Erythroblast (primary cell): ENCODE measurements at places on chromosomes 5 and 9.

- no peak for DNase-seq
These were observed 46.6 kb downstream of the OSMR start for GRCh38 chr5:38892363-38892762.

GRCh38 chr9:18299449-18299848 is 174.5 kb upstream of the ADAMTSL1 start:
- no peak for DNase-seq

DNA sequence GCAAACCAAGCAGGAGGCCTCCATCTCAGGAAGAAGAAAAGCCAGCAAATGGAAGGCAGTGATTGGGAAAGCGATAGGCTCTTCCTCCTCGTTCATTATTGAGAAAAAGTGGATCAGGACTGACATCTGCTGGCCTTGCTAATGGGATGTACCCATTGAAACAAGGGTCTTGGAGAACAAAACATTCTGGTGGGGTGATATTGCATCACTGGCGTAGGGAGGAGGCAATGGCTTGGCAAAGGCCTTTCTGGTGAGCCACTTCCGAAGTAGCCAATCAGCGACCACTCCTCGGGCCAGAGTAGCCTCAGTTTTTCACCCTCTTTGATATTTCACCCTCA is 86.7 kb upstream of the NFIB start:
- peak; percentile 43 for DNase-seq

DNA sequence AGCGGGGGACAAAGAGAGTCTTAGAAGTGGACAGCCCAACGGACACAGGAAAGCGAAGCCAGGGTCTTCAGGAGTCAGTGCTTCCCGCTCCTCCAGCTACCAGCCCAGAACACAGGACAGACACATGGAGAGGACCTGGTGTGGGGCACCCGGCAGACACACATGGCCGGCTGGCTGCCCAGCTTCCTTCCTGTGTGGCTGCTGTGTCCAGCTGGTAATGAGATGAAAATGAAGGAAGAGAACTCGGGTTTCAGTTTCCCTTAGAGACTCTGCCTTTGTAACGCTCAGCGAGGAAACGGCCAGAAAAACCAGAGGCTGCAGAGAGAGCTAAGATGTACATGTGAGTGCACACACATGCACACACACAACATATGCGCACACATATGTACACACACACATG is 87.5 kb downstream of the SECISBP2 start:
- no peak for DNase-seq

DNA sequence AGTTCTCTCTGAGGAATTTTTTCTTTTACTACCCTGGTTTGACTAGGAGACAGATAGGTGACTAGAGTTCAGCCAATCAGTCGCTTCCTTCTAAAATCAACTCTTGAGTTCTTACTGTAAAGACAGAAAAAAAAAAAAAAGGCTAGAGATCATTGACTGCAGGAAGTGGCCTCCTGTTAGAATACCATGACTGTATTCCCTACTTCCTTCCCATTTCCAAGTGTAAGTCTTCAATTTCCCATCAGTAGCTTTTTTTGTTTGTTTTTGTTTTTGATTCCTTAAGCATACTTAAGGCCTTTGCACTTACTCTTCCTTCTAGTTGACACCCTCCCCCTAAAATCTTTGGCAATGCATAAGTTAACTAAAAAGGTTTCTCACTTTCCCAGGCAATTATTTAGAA is 154.3 kb downstream of the HMHB1 start:
- no peak for DNase-seq

DNA sequence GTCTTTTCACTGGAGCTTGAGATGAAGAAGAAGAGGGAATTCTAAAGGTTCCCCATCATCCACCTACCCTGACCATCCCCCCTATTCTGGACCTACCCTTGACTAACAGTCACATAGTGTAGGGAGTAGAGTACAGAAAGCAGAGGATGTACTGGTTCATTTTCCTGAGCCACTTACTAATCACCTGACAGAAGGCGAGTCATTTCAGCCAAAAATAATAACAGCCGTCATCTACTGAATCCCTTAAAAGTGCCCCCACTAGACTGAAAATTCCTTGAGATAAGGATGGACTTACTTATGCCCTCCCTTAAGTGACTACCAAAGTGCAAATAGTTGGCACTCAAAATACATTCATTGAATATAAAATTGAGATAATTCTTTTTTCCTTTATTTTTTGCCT is 112.2 kb downstream of the FOXD1 start:
- DNase-seq = no peak

DNA sequence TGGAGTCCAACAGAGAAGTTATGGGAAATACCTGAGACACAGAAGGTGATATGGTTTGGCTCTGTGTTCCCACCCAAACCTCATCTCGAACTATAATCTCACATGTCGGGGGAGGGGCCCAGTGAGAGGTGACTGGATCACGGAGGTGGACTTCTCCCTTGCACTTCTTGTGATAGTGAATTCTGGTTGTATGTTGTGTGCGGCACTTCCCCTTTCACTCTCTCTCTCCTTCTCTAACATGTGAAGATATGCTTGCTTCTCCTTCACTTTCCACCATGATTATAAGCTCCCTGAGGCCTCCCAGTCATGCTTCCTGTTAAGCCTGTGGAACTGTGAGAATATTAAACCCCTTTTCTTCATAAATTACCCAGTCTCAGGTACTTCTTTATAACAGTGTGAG is 96.1 kb downstream of the TMEM232 start:
- DNase-seq = no peak

- DNase-seq = no peak
These were observed 61.1 kb downstream of the OXCT1 start for GRCh38 chr5:41809128-41809527.

DNA sequence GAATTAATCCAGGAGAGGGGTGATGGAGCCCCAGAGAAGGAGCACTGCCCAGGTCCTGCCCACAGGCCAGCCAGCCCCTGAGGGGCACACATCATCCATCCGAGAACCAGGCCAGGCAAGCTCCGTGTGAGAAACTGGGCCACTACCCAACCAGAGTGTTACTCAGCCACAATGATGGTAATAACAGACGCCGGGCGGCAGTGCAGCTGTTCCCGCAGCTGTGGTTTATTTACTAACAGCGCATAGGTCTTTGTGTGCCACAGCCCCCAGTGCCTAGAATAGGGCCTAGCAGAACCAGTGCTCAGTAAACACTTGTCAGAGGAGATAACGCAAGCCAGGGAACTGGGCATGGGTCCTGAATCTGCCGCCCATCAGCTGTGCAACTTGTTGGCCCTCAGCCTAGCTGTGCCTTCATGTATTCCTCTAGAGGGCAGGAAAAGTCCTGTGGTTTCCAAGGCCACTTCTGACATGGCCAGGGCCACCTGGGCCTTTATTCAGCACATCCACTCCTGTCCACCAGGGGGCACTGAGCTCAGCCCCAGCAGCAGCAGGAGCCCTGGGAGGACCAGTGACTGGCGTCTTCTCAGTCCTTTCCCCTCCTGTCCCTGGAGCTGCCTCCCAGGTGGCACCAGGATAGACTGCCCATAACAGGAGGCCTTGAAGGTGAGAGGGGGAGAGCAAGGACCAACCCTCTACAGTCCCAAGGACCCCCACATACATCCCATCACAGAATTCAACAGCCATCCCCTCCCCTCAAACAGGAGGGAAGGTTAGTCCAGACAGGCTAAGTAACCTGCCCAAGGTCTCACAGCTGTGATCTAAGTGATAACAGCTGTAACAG is 2.1 kb downstream of the MXD3 start:
- DNase-seq = peak; percentile 92

DNA sequence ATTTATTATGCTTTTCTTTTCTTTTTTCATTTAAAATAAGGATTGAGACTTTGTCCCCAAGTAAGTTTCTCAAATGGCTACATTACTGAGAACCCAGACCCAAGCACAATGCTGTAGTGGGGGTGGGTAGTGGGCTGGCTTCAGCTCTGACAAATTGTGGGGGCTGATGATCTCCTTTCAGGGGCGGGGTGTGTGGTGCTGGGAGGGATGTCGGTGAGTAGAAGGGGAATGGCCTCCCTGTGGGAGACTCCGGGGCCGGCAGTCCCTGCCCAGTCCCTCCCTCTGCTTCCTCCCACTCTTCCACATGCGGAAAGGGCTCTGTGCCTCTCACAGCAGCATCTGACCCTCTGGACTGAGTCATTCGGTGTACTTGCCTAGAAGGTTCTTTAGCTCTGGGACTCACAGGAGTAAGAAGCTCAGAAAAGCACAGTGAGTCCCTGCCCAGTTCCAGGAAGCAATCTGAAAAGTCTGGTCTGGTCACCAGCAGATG is 14.3 kb downstream of the CD180 start:
- DNase-seq = no peak

- DNase-seq = no peak
These were observed 5.2 kb downstream of the PPP2R2B start for GRCh38 chr5:146873186-146873917.

DNA sequence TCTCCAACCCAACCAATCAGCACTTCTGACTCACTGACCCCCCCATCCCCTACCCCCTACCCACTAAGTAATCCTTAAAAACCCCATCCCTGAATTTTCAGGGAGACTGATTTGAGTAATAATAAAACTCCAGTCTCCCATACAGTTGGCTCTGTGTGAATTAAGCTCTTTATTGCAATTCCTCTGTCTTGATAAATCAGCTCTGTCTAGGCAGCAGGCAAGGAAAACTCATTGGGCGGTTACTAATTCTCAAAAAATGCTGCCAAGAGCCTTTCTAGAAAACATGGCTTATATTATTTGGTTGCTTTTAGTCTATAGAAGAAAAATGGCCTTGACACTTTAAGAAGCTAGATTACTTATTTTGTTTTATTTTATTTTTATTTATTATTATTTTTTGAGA is 131.7 kb downstream of the SUSD1 start:
- DNase-seq = no peak

- no peak for DNase-seq
These were observed 304.9 kb downstream of the TMEM167A start for GRCh38 chr5:82772281-82772680.

DNA sequence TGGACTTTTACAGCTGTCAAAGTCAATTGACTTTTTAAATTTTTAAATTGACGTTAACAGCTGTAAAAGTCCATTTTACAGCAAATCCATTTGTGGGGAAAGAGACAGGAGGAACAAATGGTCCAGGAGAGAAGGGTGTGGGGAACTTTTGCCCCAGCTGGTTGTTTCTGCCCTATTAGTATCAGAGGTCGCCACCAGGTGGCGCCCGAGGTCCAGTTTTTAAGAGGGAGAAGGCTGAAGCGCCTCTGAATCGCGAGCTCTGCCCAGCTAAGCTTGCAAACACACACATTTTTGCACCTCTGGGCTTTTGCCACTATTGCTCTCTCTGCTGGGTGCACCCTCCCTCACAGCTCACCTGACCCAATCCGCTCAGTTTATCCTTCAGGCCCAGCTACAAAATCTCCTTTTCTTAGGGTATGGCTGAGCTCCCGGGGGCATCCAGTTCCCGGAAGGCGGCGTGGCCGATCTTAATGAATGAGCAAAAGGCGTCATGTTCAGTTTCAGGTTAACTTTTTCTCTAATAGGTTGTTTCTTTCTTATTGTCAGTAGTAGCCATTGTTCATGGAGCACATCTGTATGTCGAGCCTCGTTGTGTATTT is 6.3 kb upstream of the TTLL11 start:
- DNase-seq = peak; percentile 77

DNA sequence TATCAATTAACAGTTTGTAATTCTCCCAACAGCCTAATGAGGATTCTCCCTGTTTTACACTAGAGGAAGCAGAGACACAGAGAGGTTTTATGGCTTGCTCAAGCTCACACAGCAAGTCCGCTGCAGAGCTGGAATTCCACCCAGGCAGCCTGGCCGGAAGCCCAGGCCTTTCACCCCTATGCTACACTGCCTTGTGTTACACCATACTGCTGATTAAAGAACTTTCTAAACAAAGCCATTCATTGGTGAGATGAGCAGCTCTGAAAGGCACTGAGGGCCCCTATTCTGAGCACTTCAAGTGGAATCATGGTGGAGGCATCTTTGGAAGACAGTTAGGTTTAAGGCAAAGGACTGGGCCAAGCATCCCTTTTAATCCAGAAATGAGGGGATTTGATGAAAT is 14.7 kb upstream of the LARP1 start:
- DNase-seq = no peak

GRCh38 chr5:53479045-53479589 is 1.3 kb upstream of the FST start:
- no peak for DNase-seq

DNA sequence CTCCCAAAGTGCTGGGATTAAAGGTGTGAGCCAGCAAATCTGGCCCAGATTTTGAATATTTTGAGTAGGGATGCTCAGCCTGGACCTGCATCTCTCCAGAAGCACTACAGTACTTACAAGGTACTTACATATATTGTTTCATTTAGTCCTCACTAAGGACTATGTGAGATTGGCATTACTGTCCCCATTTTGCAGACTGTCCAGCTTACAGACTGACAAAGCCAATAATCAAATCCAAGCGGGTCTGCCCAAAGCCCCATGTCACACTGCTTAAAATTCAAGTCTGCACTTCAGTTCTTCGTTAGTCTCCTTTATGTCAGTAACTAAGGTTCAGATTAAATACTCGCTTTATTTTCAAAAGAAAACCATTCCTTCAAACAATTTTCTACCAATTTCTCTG is 7.1 kb downstream of the MAPKAP1 start:
- DNase-seq = no peak

DNA sequence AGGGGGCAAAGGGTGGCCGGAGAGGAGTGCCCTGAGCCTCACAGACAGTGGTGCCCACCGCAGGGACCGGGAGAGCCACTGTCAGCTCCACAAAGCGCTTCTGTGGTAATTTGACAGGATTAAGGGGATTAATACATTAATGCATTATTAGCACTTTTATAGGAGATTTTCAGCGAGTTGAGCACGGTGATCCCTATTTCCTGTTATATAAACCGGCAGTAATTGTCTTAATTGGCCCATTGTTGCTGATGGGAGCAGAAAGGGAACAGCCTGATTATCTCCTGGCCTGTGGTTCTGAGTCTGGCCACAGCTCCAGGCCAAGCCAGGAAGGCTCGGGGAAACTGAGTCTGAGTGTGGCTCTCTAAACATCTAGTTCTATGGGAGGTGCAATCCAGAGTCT is 423.6 kb downstream of the CDK5RAP2 start:
- no peak for DNase-seq

- no peak for DNase-seq
These were observed 51.8 kb upstream of the HMHB1 start for GRCh38 chr5:143760131-143760505.

DNA sequence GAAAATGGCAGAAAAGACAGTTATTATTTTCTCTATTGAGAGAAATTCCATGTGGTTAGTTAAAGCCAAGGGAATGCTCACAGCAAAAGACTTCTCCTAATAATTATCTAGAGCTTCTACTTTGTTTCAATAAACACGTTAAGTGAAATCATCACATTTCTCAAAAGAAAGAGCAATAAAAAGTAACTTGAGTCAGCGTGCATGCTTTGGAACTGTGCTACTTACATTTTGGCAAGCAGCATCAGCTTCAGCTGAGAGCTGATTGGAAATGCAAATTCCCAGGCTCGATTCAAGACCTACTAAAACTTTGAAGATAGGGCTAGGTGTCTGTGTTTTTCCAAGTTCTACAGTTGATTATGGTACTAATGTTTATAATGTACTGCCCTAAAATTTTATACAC is 132.1 kb downstream of the CDH18 start:
- no peak for DNase-seq

DNA sequence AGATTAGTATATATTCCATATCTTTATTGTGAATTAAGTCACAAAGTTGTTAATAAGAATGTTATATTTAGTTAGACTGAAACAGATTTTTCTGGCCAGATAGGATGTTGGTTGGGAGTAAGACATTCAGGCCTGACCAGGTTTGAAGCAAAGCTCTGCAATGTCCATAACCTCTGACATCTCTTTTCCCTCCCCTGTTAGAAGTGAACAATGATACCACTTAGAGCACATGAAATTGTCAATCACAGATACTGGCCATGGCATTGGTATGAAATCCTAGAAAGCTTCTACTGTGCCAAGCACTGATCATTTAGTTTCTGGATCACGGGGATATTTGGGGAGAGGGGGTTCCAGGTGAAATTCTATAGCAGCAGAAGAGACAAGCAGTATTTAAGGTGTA is 1455.1 kb upstream of the CDH9 start:
- no peak for DNase-seq
